ENCODE measurements at places on chromosomes 13 and 19. TPM values are rescaled to one million over a fixed set of nuclear protein-coding genes. Genes with fewer than 3 reads are reported as not detected.

- H3K27ac ChIP-seq, result peak overlapping the region; percentile 81
- H3K27me3 ChIP-seq, result no peaks in the 10 kb centered on the region
- peaks cover 72% of the 10 kb centered on the region for H3K4me1 ChIP-seq
- H3K36me3 ChIP-seq, result no peaks in the 10 kb centered on the region
- DNase-seq, result peak; percentile 73
- H3K4me3 ChIP-seq, result peak overlapping the region; percentile 57
Observed at GRCh38 chr19:48396824-48397176, 3.3 kb downstream of the GRIN2D start.

DNA sequence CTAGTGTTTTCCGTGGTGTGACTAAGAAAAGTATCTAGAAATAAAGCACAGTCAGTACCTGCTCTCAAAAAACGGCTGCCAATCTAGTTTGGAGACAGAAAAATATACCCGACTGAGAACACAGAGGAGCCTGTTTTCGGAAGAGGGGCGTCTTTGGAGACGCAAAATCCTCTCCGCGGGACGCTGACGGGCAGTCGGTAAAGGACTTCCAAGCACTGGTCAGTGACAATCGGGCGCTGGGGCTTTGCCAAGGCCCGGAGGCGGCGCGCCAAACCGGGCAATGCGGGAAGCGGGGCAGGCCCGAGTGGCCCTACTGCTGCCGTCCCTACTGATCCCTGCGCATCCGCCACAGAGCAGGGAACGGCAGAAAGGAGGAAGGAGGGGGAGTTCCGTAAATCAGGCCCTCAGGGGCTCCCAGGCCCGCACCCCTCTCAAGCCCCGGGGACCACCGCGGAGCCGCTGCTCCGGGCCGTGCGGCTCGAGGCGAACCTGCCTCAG, 588 bp upstream of the DPY19L3 start:
- no peaks in the 10 kb centered on the region for H3K27me3 ChIP-seq
- peak; percentile 14 for DNase-seq
- H3K27ac ChIP-seq, result peak overlapping the region; percentile 97
- H3K36me3 ChIP-seq, result peaks cover 17% of the 10 kb centered on the region

GRCh38 chr13:48600374-48601364, 53.1 kb upstream of the CYSLTR2 start:
- peak; percentile 4 for DNase-seq
- no peaks in the 10 kb centered on the region for H3K36me3 ChIP-seq
- no peak overlapping the region for H3K4me3 ChIP-seq
- H3K27ac ChIP-seq, result no peak overlapping the region
- no peaks in the 10 kb centered on the region for H3K4me1 ChIP-seq

DNA sequence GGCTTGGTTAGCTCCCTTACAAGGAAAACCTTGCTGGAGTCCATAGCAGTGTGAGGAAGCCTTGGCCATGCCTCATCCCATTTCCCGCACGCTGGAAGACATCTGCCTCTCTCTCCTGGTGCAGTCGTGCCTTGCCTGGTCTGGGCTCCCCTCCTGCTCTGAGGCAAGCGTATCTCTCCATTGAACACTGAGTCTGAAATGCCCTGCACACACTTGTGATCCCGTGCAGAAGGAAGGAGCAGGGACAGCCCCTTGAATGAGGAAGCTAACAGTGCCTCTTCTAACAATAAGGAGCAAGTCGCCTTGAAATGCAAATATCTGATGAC, 407 bp upstream of the ZNF440 start:
- H3K4me1 ChIP-seq, result no peaks in the 10 kb centered on the region
- peak overlapping the region; percentile 67 for H3K27ac ChIP-seq

GRCh38 chr19:56670961-56671612, 470 bp downstream of the ZNF835 start:
- no peaks in the 10 kb centered on the region for H3K36me3 ChIP-seq
- H3K27ac ChIP-seq, result peak overlapping the region; percentile 29
- DNase-seq, result no peak
- no peaks in the 10 kb centered on the region for H3K27me3 ChIP-seq
- H3K4me1 ChIP-seq, result no peaks in the 10 kb centered on the region

DNA sequence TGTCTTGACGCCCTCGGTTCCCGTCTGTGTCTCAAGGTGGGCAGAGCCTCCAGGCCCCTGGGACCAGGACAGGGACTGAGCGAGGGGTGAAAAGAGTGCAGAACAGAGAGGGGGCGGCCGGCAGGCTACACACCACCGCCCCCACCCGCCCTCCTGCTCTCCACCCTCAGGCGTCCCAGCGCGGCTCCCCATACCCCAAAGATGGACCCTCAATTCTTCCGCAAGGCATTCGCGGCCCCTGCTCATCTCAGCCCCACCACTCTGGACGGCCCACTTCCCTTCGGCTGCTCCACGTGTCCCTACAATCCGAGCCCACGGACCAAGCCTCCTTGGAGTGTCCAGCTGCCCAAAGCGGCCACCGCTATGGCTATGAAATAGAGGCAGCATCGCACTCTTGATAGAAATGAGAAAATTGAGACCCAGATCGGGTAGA, 1.8 kb downstream of the KLF16 start:
- DNase-seq, result no peak
- peak overlapping the region; percentile 52 for H3K27ac ChIP-seq
- no peaks in the 10 kb centered on the region for H3K27me3 ChIP-seq
- H3K4me1 ChIP-seq, result peaks cover 45% of the 10 kb centered on the region
- H3K4me3 ChIP-seq, result peak overlapping the region; percentile 85

DNA sequence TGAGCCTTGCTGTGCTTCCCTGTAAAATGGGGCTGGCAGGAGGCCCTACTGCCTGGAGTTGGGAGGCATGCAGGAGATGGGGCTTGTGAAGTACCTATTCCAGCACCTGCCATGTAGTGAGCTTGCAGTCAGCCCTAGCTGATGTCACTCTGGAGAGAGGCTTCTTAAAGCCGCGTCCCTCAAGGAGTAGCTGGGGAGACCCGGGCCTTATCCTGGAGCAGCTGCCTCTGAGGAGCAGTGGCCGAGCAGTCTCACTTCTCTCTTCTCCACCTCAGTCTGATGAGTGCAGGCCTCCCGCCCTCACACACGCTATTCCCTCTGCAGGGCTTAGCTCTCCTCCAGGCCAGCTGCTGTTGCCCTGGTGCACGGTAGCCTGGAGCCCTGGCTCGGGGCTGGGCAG, 18.0 kb downstream of the CLASRP start:
- no peak for DNase-seq
- H3K4me3 ChIP-seq, result no peak overlapping the region
- no peaks in the 10 kb centered on the region for H3K27me3 ChIP-seq
- no peak overlapping the region for H3K27ac ChIP-seq
- H3K4me1 ChIP-seq, result no peaks in the 10 kb centered on the region
- H3K36me3 ChIP-seq, result peaks cover 70% of the 10 kb centered on the region

GRCh38 chr13:95113601-95114000, 187.7 kb downstream of the ABCC4 start:
- no peak for DNase-seq
- H3K4me1 ChIP-seq, result no peaks in the 10 kb centered on the region
- no peaks in the 10 kb centered on the region for H3K36me3 ChIP-seq
- H3K27ac ChIP-seq, result no peak overlapping the region

DNA sequence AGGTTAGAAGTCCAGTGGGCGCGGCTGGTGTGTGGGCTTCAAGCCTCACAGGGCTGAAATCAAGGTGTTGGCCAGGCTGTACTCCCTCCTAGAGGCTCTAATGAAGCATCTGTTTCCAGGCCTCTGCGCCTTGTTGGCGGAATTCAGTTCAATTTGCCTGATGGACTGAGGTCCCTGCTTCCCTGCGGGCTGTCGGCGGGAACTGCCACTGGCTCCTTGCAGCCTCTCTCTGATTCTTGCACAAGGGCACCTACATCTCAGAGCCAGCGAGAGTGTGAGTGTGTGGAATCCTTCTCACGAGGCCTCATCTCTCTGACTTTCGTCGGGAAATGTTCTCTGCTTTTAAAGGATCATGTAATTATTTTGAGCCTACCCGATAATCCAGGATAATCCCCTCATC, 128.6 kb downstream of the DLEU7 start:
- H3K27me3 ChIP-seq, result no peaks in the 10 kb centered on the region
- no peaks in the 10 kb centered on the region for H3K36me3 ChIP-seq
- no peaks in the 10 kb centered on the region for H3K4me1 ChIP-seq
- DNase-seq, result no peak

GRCh38 chr19:37655301-37655688, at the start of gene ZFP30:
ZFP30 (minus strand) TSS chr19:37655465; CDS start chr19:37647822, 7,643 bp downstream.
- H3K36me3 ChIP-seq, result no peaks in the 10 kb centered on the region
- H3K4me1 ChIP-seq, result peaks cover 6% of the 10 kb centered on the region
- peak; percentile 95 for DNase-seq
- peak within 1 kb of the TSS; percentile 80 for H3K27ac ChIP-seq

DNA sequence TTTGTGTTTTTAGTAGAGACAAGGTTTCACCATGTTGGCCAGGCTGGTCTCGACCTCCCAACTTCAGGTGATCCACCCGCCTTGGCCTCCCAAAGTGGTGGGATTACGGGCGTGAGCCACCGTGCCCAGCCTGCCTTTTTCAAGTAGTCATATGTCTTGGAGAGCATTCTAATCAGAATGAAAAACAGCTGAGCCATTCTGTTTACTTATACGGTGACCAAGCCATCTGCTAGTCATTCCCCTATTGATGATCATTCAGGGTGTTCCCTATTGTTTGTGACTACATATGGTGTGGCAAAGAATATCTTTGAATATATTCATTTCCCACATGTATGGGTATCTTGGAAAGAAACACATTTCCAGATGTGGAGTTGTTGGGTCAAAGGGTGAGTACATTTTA, 17.2 kb downstream of the BLOC1S3 start:
- H3K27me3 ChIP-seq, result no peaks in the 10 kb centered on the region
- no peak overlapping the region for H3K4me3 ChIP-seq
- no peaks in the 10 kb centered on the region for H3K36me3 ChIP-seq
- no peak overlapping the region for H3K27ac ChIP-seq
- no peaks in the 10 kb centered on the region for H3K4me1 ChIP-seq

GRCh38 chr13:105083992-105084391, 1451.5 kb downstream of the EFNB2 start:
- no peaks in the 10 kb centered on the region for H3K27me3 ChIP-seq
- no peaks in the 10 kb centered on the region for H3K4me1 ChIP-seq
- no peak overlapping the region for H3K4me3 ChIP-seq

GRCh38 chr19:40974633-40975037, 16.4 kb upstream of the CYP2B6 start:
- no peak overlapping the region for H3K4me3 ChIP-seq
- no peaks in the 10 kb centered on the region for H3K27me3 ChIP-seq
- no peaks in the 10 kb centered on the region for H3K36me3 ChIP-seq
- H3K4me1 ChIP-seq, result no peaks in the 10 kb centered on the region
- H3K27ac ChIP-seq, result no peak overlapping the region

- H3K27ac ChIP-seq, result no peak overlapping the region
- no peak for DNase-seq
- no peaks in the 10 kb centered on the region for H3K4me1 ChIP-seq
- H3K36me3 ChIP-seq, result no peaks in the 10 kb centered on the region
- H3K4me3 ChIP-seq, result no peak overlapping the region
Observed at GRCh38 chr13:72567566-72567965, 159.9 kb downstream of the MZT1 start.

DNA sequence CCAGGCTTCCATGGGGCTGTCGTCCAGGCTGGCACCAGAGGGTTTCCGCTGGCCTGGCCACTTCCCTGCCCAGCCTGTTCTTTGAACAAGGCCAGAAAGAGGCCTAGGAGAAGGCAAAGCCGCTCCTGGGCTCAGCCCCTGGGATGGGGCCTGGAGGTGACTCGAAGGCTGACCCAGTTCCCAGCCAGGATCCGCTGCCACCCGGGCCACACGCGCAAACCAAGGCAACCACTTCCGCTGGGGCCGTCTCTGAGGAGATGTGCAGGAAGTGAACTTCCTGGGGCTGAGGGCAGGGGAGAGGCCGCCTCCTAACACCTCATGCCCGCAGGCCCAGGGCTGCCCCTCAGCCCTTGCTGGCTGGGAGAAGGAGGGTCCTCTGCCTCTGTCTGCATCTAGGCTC, 15.2 kb downstream of the PLEKHF1 start:
- DNase-seq, result no peak
- H3K4me3 ChIP-seq, result no peak overlapping the region
- no peak overlapping the region for H3K27ac ChIP-seq
- no peaks in the 10 kb centered on the region for H3K27me3 ChIP-seq
- no peaks in the 10 kb centered on the region for H3K36me3 ChIP-seq
- no peaks in the 10 kb centered on the region for H3K4me1 ChIP-seq

DNA sequence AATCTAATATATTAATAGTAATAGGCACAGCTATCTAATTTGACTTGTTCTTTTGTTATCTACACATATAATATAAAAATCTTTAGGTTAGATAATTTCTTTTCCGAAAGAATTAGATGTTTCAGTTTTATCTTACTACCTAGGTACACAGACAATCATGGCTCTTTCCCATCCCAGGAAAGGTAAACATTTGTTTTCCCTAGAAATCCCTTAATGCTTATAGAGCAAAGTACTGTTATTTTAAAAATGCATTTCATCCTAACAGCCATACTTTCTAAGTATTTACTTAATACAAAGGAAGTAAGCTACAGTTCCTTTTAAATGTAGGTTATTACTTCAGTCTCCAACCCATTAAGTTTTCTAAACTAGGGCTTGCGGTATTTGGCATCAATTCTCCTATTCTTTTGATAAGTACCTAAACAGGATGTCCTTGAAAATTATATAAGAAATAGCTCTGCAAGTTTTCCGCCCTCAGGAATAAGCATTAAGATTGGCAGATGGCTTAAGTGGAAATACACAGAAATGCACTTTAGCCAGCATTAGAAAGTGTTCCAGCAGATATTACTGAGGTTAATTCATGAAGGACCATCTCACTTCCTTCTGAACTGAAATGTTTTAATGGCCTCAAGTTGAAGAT, 616.2 kb upstream of the SPRY2 start:
- no peaks in the 10 kb centered on the region for H3K4me1 ChIP-seq
- H3K27me3 ChIP-seq, result no peaks in the 10 kb centered on the region
- H3K36me3 ChIP-seq, result no peaks in the 10 kb centered on the region

GRCh38 chr13:101846701-101847100, 394.2 kb downstream of the ITGBL1 start:
- no peak overlapping the region for H3K27ac ChIP-seq
- H3K36me3 ChIP-seq, result no peaks in the 10 kb centered on the region
- no peaks in the 10 kb centered on the region for H3K27me3 ChIP-seq
- no peak overlapping the region for H3K4me3 ChIP-seq

DNA sequence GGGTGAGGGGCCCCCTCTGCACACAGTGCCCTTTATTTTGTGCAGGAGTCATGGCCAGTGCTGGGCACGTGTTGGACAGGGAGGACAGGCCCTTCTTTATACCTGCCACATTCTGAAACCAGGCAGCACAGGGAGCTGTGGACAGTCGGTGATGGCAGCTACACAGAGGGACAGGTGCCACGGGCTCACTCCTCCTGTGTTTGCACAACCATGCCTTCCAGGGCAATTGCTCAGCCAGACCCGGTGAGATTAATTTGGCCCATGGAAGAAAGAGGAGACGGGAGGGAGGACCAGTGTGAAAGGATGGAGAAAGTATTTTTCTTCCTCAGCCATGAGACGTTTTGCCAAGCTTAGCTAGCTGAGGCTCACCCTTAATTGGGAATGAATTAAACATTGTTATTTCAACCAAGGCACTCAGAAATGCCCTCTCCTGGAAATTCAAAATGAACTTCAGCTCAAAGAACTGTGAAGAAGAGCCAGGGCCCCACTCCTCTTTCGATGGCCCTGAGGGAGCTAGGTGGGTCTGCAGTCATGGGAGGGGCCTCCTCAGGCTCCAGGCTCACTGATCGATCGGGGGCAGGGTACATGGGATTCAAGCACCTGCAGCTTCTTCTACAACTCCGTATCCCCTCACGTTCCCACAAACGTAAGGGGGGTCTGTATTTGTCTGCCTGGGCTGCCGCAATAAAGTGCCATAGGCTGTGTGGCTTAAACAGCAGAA, 41.2 kb downstream of the SHISA2 start:
- no peak overlapping the region for H3K27ac ChIP-seq
- peaks cover 8% of the 10 kb centered on the region for H3K4me1 ChIP-seq
- H3K4me3 ChIP-seq, result no peak overlapping the region

SIGLEC8 gene
- not detected for total RNA-seq

FSD1 gene
- total RNA-seq, result 14.4 TPM

PCP2 gene
- not detected for total RNA-seq

PDX1 gene
- total RNA-seq, result not detected
